ENCODE measurements at places on chromosomes 3 and 15. TPM values are rescaled to one million over a fixed set of nuclear protein-coding genes. Genes with fewer than 3 reads are reported as not detected.

TRPM7 gene
- total RNA-seq, result 37.4 TPM

MFSD1 gene
- 11.9 TPM for total RNA-seq

KBTBD13 gene
- not detected for total RNA-seq

CFAP91 gene
- total RNA-seq, result 0.29 TPM
